ENCODE measurements at places on chromosomes 3 and 15. TPM values are rescaled to one million over a fixed set of nuclear protein-coding genes. Genes with fewer than 3 reads are reported as not detected.

GRCh38 chr15:50552238-50552637 is 5.8 kb upstream of the USP50 start:
- no peak for DNase-seq

DNA sequence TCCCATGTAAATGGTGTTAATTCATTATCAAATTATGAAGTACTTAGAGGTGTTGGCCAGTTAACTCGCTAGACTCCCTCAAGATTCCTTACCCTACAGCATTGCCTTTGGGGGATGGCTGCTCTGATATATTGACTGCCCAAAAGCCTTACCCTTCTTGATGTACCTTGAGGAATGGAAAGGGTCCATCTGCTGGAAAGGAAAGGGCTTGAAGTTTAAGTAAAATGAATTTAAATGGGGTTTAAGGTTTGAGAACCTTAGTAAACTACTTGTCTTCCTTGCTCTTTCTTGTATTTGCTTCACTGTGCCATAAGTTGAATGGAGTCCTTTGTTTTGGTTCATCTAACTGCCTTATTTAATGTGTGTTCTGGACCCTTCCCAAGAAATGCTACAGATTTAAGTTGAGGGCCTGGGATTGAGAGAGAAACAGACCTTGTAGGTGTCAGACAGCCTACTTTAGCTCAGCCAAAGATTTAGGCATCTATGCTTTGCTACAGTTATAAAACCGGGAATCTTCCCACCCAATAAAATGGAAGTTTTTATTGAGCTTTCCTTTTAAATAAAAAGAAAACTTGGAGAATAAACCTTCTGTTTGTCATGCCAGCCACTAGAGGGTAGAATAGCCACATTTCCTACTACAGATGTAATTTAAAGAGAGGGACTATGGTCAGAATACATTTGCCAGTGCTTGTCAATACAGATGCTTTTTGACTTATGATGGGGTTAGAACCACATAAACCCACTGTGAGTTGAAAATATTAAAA is 25.3 kb downstream of the CMSS1 start:
- DNase-seq: peak; percentile 53

The C2CD4A gene
- 0.10 TPM for polyA plus RNA-seq

The SPTSSB gene
- polyA plus RNA-seq: 0.07 TPM

GRCh38 chr3:61683549-61684236 is 122.3 kb downstream of the PTPRG start:
- DNase-seq: no peak

GRCh38 chr15:84151205-84151931 is 84.2 kb upstream of the GOLGA6L4 start:
- DNase-seq: no peak
